ENCODE measurements at places on chromosomes 12 and 14.

GRCh38 chr12:120960657-120961056, 17.7 kb upstream of the HNF1A start:
- DNase-seq, result no peak

- DNase-seq, result no peak
These were observed 11.4 kb downstream of the EIF2S1 start for GRCh38 chr14:67371247-67372148.

DNA sequence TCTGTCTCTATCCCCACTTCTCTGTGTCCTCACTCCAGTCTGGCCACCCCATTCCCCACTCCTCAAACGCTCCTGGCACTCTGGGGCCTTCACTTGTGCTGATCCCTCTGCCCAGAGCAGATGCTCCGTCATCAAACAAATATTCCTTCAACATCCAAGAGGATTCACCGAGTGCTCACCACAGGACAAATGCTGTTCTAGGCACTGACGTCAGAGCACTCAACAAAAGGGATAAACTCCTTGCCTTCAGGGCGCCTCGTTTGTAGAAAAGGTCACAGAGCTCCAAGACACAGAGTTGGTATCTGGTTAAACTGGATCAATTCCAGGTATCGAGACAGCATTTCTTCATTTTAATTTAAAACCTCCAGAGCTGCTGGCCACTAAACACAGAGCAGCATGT, 35.3 kb downstream of the PSMC1 start:
- no peak for DNase-seq

DNA sequence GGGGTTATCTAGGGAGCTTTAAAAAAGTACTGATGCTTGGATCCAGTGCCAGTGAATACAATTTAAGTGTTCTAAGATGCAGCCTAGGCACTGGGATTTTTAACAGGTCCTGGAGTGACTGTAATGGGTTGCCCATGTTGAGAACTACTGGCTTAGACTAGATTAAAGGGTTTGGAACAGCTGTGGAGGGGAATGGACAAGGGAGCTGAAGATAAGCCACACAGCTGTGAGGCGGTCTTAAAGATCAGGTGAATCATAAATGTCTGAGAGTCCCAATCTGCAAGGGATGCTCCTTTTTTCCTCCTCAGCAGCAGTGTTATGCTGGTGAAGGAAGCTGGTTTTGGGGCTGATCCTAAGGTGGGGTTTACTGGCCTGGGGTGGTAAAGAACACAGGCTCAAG, 35.5 kb upstream of the FRMD6 start:
- no peak for DNase-seq

GRCh38 chr14:93532541-93532940, 101.8 kb downstream of the UNC79 start:
- DNase-seq, result no peak

- DNase-seq, result no peak
These were observed 21.0 kb downstream of the IGF1 start for GRCh38 chr12:102459314-102459713.

GRCh38 chr14:20331053-20331613, 1.9 kb downstream of the CCNB1IP1 start:
- DNase-seq, result no peak

DNA sequence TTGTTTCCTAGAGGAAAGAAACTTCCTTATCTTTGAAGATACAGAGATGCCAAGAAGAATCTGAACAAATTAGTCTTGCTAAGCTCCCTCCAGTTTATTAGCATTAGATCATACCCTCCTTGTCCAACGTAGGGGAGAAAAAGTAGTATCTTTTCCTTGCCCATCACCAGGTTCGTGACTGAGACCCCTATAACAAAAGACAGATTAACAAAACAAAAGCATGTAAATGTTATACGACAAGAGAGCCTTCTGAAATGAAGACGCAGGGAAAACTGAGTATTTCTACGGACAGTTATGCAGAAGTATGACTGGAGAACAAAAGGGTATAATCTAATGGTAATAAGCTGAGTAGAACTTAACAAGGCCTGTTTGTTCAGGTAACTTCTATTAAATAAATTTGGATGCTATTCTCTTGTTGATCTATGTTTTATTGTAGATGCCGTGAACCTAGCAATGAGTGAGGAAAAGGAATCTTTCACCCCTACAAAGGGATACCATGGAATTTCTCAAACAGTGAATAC, 2.9 kb upstream of the CLEC7A start:
- DNase-seq, result no peak

GRCh38 chr14:104341532-104342434, 203.4 kb downstream of the KIF26A start:
- peak; percentile 71 for DNase-seq

GRCh38 chr14:42929806-42930480, 1323.3 kb downstream of the LRFN5 start:
- no peak for DNase-seq

GRCh38 chr12:131525795-131526508, 184.9 kb upstream of the SFSWAP start:
- DNase-seq, result no peak

DNA sequence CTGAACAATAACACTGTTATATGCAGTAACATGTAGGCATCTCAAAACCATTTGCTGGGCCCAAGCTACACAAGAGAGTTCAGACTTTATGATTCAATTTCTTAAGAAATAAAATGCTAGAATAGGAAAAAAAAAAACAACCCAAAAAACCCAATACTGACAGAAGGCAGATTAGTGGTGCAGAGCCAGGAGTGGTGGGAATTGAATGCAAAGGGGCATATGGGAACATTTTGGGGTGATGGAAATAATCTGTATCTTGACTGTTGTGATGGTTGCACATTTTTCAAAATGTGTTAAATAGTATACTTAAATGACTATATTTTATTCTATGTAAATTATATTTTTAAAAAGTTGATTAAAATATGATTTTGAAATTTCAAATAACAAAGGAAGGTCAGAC, 23.4 kb upstream of the FGF6 start:
- DNase-seq, result no peak

DNA sequence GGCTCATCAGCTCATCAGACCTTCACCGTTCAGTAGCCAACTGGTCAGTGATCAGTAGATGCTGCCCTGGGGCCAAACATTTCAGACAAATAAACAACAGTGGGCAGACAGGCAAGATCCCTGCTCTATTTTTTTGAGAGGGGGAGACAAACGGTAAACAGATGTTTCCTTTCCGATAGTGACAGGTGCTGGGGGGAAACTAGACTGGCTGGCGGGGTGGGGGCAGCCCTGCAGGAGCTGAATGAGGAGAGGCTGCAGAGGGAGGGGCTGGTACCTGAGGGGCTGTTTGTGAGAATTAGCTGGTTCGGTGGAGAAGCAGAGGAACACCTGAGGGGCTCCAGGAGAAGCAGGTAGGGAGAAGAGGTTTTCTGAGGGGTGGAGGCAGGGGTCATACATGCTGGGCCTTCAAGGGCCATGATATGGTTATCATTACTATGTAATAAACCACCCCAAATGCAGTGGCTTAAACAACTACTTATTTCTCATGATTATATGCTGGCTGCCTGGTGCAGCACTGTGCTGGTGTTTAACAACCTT, 8.2 kb upstream of the GOLGA3 start:
- DNase-seq, result no peak

DNA sequence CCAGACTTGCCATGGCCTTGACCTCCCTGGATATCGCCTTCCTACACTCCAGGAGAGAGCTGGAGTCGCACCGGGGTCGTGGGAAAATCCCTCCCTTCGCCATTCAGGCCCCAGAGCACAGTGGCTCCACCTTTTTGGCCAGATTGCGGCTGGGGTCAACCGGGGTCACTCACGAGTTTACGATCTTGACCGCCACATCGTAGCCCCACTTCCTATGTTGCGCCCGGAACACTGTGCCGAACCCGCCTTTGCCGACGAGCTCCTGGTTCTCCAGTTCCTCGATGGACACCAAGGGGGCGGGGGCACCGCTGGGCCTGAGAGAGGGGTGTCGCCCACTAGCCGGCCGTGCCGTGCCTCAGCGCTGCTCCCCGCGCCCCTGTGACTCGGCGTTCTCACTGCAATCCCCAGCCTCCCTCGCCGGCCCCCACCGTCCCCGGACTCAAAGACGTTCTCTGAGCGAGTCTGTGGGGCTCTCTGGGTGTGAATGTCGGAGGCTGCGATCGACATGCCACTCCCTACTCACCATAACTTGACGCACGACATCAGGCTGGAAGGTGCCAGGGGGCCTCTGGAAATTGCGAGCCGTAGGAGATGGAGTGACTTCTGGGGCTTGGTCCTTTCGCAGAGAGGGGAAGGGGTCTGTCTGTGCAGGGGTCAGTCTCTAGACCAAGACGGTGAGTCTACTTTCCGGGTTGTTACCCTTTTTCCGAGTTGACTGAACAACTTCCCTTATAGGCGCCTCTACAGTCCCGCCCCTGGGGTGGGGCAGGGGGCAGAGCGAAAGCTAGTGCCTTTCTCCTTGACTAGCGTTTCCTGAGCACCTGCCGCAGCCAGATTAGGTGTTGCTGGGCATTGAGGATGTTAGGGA, at the start of gene RIPK3:
Gene RIPK3 (minus strand): TSS at position 708 of the 868 bp plus-strand sequence. CDS start 165 bp downstream, at position 543.
- DNase-seq, result peak; percentile 87

- no peak for DNase-seq
These were observed 426.2 kb downstream of the BCAT1 start for GRCh38 chr12:24522736-24523135.

- DNase-seq, result no peak
These were observed 128.9 kb downstream of the CCER1 start for GRCh38 chr12:90826036-90826435.

GRCh38 chr14:94380225-94381148, 7.9 kb downstream of the SERPINA1 start:
- DNase-seq, result no peak

GRCh38 chr14:70662080-70662479, 20.4 kb downstream of the TTC9 start:
- DNase-seq, result no peak

GRCh38 chr12:1444142-1444516, 150.3 kb downstream of the FBXL14 start:
- DNase-seq, result no peak

DNA sequence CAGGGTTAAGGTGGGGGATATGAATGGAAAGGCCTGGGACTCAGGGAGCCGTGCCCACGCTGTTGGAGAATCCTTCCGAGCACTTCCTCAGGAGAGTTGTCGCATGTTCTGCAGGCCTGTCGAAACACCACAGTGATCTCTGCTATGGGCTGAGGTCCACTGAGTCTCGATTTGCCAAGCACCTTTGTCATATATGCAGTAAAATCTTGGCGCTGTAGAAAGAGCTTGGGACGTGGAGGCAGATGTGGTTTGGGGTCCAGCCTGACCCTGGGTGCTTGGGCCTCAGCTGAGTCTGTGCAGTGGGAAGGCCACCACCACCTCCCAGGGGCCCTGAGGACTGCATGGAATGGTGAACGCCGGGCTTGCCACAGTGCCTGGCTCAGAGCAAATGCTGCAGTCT, 32.9 kb downstream of the C14orf132 start:
- no peak for DNase-seq

DNA sequence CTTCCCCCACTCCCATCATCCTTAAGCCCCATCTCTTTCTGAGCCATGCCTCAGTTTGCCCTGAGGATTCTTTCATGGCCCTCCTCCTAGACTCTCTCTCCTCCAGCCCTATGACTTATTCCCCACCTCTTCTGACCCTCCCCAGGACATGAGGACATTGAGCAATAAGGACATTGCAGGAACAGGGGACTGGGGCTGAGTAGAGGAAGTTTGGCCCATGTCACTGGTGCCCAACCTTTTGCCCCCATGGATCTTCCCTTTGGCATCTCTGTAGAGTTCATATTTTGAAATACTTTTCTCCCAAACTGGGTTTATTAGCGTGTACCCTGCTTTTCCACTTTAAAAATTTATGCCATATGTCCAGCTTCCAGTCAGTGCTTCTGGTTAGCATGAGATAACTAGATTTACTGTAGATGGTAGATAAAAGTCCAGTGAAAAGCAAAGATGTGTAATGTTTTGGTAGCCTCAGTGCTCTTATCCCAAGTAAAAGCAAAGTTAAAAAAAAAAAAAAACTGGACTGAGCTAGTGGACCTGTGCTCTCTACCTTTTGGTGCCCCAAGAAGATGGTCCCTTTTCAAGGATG, 6.1 kb upstream of the LRP1-AS start:
- DNase-seq, result no peak

GRCh38 chr14:92121670-92122350, at the start of the genes CPSF2 and NDUFB1:
Gene CPSF2, plus strand, starts transcription at chr14:92121969. Its CDS starts 9,016 bp downstream, at chr14:92130985.
Gene NDUFB1, minus strand, starts transcription at chr14:92121706. Its CDS starts 4,069 bp downstream, at chr14:92117637.
- peak; percentile 93 for DNase-seq

GRCh38 chr14:65301862-65302539, 110.5 kb upstream of the FUT8 start:
- no peak for DNase-seq

DNA sequence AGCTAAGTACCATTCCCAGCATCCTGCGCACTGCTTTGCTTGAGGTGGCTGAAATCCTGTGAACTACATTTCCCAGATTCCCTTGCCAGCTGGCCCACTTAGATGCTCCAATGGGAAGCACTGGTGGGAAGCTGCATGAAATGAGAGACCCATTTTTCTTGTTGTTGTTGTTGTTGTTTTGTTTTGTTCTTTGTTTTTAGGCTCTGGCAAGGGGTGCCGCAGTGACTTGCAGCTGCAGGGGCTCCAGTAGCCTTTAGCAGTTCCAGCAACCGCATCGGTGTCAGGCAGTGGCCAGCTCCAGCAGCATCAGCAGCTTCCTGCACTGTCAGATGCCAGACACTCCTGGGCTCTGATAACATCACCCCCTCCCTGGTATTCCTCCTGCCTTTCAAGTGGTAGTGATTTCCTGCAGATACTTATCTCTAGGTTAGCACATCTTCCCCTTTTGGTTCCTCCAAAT, 8.8 kb upstream of the EGLN3 start:
- DNase-seq, result no peak

DNA sequence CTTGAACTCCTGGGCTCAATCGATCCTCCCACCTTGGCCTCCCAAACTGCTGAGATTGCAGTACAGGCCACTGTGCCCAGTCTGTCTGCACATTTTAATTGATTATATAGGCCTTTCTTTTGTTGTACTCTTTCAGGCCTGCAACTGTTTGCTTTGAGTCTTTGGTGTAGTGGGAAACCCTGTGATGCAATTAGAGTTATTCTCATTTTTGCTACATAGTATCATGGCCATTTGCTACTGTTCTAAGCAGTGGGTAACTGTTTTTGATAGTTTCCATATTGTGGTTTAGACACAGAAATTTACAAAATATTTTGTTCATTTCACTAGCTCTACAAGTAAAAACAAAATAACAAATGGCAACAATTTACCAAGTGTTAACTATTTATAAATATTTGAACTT, 6.3 kb upstream of the TUBA1B start:
- no peak for DNase-seq

DNA sequence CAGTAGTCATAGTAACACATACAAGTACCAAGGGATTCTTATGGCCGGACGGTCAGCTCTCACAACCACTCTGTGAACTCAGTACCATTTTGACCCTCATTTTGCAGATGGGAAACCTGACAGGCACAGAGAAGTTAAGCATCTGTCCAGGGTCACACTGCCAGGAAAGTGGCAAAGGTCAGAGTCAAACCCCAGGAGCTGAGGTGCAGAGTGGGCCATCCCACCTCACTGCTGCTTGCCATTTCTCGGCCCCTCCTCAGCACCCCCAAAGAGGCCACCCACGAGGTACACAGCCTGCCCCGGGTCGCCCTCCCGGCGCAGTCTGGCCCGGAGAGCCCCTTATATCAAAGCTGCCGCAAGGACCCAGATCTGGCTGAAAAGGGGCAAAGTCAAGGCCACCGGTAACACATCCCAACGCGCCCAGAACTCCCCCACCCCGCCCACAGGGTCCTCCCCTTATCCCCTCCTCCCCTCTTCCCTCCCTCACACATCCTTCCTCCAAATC, 1.7 kb downstream of the NCOR2 start:
- DNase-seq, result no peak

GRCh38 chr14:32510815-32511214, 181.7 kb downstream of the AKAP6 start:
- no peak for DNase-seq
